ENCODE measurements at places on chromosomes 2 and 18. TPM values are rescaled to one million over a fixed set of nuclear protein-coding genes. Genes with fewer than 3 reads are reported as not detected.

Gene MYO3B
- total RNA-seq = 0.18 TPM

Gene TMEM247
- not detected for total RNA-seq

Gene EN1
- total RNA-seq = not detected

Gene ZNF396
- total RNA-seq = 2.8 TPM

Gene GPD2
- 27.7 TPM for total RNA-seq

Gene C1GALT1C1L
- 0.57 TPM for total RNA-seq

Gene C2orf74
- total RNA-seq = 14.6 TPM

Gene PIEZO2
- 97.7 TPM for total RNA-seq

Gene RAX
- not detected for total RNA-seq

Gene IL1RL2
- 1.5 TPM for total RNA-seq

Gene GDF7
- total RNA-seq = 0.14 TPM

Gene GALNT13
- total RNA-seq = 17.2 TPM

Gene AQP12A
- not detected for total RNA-seq

Gene FBXO36
- total RNA-seq = 3.8 TPM

Gene KIAA2012
- under 0.01 TPM for total RNA-seq

Gene LRP1B
- under 0.01 TPM for total RNA-seq

Gene GRHL1
- 0.37 TPM for total RNA-seq

Gene SLC16A14
- 4.1 TPM for total RNA-seq

Gene IL36A
- total RNA-seq = not detected

Gene CAVIN2
- 10.4 TPM for total RNA-seq

Gene ACOXL
- not detected for total RNA-seq

Gene CRYBA2
- not detected for total RNA-seq

Gene DYNAP
- not detected for total RNA-seq

Gene SLC23A3
- 2.4 TPM for total RNA-seq

Gene NPPC
- total RNA-seq = 0.28 TPM

Gene UGT1A5
- not detected for total RNA-seq

Gene FAM110C
- not detected for total RNA-seq

Gene KCNJ13
- total RNA-seq = not detected

Gene UBXN4
- 63.0 TPM for total RNA-seq

Gene IL36B
- total RNA-seq = not detected

Gene GCA
- total RNA-seq = 3.7 TPM

Gene MBD2
- total RNA-seq = 27.6 TPM

Gene PPP1R1C
- 1.00 TPM for total RNA-seq

Gene NT5DC4
- not detected for total RNA-seq

Gene VAMP5
- total RNA-seq = 32.8 TPM

Gene RNF144A
- total RNA-seq = 2.8 TPM

Gene PTPRN
- total RNA-seq = 57.0 TPM

Gene NEB
- total RNA-seq = 0.18 TPM

Gene TEKT4
- total RNA-seq = not detected

Gene SRD5A2
- not detected for total RNA-seq

Gene RGPD8
- 11.1 TPM for total RNA-seq

Gene NPAS2
- 4.8 TPM for total RNA-seq

Gene ABCB11
- not detected for total RNA-seq

Gene ADD2
- total RNA-seq = 0.37 TPM

Gene RMC1
- total RNA-seq = 27.3 TPM

Gene GPR45
- not detected for total RNA-seq

Gene SLC14A1
- 27.6 TPM for total RNA-seq

Gene COMMD1
- total RNA-seq = 41.5 TPM

Gene HNRNPLL
- total RNA-seq = 35.7 TPM

Gene TNFAIP6
- 104 TPM for total RNA-seq

Gene NEU2
- total RNA-seq = not detected

Gene TGFA
- 0.28 TPM for total RNA-seq

Gene FRZB
- 0.09 TPM for total RNA-seq

Gene CCDC121
- total RNA-seq = 1.3 TPM

Gene RTP5
- total RNA-seq = not detected

Gene CXCR1
- not detected for total RNA-seq

Gene SCN9A
- 7.8 TPM for total RNA-seq

Gene ERMN
- not detected for total RNA-seq

Gene PTH2R
- under 0.01 TPM for total RNA-seq

Gene REEP1
- total RNA-seq = not detected

All from smooth muscle cell of bladder (primary cell).